ENCODE measurements at places on chromosomes 7 and 10. TPM values are rescaled to one million over a fixed set of nuclear protein-coding genes. Genes with fewer than 3 reads are reported as not detected.

GSTO2 gene
- total RNA-seq: 13.5 TPM

FFAR4 gene
- 4.7 TPM for total RNA-seq

ZWINT gene
- 6.7 TPM for total RNA-seq

UNCX gene
- total RNA-seq: not detected

DNA sequence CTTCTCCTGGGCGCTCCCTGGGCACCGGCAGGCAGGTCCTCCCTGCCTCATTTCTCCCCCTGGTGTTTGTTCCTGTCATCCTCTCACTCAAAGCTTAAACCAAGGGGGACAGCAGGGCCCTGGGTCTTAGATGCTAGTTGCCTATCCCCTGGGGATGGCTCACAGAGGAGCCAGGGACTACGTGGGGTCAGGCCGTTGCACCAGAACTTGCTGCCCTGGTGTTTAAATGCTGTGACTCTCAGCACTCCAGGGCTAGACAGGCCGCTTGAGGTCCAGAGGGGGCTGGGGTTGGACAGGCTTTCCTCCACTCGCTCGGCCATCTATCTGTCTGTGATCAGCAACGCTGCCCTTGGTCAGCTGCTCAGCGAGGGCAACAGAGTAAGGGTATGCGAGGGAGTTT, 340.3 kb downstream of the CXCL12 start:
- no peak for DNase-seq
- no peaks in the 10 kb centered on the region for H3K36me3 ChIP-seq
- H3K4me3 ChIP-seq: no peak overlapping the region
- H3K4me1 ChIP-seq: peaks cover 13% of the 10 kb centered on the region
- no peak overlapping the region for H3K27ac ChIP-seq
- no peaks in the 10 kb centered on the region for H3K27me3 ChIP-seq

DNA sequence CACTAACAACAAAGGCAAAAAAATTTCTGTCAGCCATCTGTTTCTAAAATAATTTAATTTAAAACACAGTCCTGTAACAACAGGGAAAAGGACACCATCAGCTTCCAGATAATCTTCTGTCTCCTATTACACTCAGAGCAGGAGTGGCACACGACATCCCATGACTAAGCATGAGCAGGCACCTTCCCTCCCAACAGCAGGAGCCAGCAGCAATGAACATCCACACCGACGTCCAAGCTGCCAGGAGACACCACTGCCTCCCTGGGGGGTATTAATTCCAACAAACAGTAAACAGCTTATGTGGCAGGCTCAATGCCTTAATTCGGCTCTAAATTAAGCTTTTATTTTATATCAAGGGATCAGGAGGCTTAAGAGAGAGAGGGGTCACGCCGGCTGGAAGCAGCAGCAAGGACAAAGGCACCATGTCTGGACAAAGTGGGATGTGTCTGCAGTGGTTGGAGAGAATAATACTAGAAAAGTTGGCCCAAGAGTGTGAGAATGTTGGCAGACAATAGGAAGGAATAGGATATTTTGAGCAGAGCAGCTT, 45.7 kb downstream of the KIAA1549 start:
- H3K27me3 ChIP-seq: no peaks in the 10 kb centered on the region
- DNase-seq: peak; percentile 53
- H3K27ac ChIP-seq: peak overlapping the region; percentile 57
- H3K4me1 ChIP-seq: peaks cover 18% of the 10 kb centered on the region
- no peaks in the 10 kb centered on the region for H3K36me3 ChIP-seq
- H3K4me3 ChIP-seq: no peak overlapping the region

DNA sequence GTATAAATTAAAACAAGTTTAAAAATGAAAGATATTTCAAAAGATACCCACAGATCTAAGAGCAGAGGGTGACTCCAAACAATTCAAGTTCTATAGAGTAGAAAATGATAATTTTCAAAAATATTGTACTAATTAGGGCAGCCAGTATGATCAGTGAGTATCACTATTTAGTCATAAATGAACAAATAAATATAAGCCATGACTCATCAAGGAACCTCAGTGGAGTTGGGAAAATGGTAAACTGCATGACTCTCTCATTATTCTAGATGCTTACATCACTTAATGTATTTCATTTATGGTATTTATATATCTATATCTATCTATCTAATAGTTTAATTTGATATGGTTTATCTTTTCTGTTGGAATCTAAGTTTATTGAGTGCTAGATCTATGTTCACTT, 94.3 kb downstream of the THSD7A start:
- no peak overlapping the region for H3K4me3 ChIP-seq
- no peaks in the 10 kb centered on the region for H3K27me3 ChIP-seq
- no peak for DNase-seq
- no peaks in the 10 kb centered on the region for H3K36me3 ChIP-seq
- no peak overlapping the region for H3K27ac ChIP-seq

DNA sequence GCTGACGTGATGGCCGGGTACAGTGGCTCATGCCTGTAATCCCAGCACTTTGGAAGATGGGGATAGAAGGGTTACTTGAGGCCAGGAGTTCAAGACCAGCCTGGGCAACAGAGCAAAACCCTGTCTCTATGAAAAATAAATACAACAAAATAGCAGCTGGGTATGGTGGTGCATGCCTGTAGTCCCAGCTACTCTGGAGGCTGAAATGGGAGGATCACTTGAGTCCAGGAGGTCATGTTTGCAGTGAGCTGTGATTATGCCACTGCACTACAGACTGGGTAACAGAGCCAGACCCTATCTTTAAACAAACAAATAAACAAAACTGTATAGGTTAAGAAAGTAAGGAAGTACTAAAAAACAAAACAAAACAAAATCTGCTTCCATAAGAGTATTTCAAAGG, 6.2 kb upstream of the CUL2 start:
- no peaks in the 10 kb centered on the region for H3K4me1 ChIP-seq
- DNase-seq: no peak
- no peaks in the 10 kb centered on the region for H3K36me3 ChIP-seq
- no peak overlapping the region for H3K27ac ChIP-seq
- H3K4me3 ChIP-seq: no peak overlapping the region

- no peak overlapping the region for H3K27ac ChIP-seq
- no peaks in the 10 kb centered on the region for H3K36me3 ChIP-seq
- peaks cover 5% of the 10 kb centered on the region for H3K4me1 ChIP-seq
Measured at GRCh38 chr10:62813453-62813852, 2.7 kb downstream of the EGR2 start.

- no peaks in the 10 kb centered on the region for H3K27me3 ChIP-seq
- peaks cover 18% of the 10 kb centered on the region for H3K36me3 ChIP-seq
- DNase-seq: no peak
- peaks cover 6% of the 10 kb centered on the region for H3K4me1 ChIP-seq
Measured at GRCh38 chr10:103800789-103801540, 54.4 kb downstream of the SH3PXD2A start.

DNA sequence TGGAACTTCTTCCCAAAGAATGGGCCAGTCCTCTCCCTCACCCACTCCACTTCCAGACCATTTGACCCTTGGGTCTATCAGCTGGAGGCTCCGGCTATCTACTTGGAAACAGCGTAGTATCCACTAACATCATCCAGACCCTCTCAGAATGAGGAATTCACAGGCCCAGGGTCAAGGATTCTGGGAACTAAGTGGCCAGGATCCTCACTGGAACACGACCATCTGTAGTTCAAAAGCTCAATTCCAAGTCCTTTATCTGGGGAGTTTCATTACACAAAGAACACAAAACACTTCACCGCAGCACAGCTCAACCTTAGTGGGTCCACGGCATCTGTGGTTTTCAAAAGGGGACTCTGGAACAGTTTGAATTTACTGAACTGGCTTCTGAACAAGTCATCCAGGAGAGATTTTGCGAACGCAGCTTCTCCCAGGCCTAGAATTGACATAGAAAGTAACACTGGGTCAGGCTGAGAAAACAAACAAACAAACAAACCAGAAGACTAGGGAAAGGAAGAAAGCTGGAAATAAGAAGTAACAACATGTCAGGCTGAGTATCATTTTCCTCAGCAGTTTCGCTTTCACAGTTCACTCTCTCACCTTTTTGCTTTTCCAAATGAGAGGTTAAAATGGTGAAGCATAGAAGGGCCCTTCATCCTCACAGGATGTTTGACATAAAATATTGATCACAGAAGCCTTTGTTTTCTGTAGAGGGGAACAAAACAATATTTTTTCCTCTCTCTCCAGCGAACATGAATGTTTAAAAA, 57.6 kb upstream of the USP6NL start:
- H3K4me3 ChIP-seq: no peak overlapping the region
- no peak overlapping the region for H3K27ac ChIP-seq
- no peaks in the 10 kb centered on the region for H3K4me1 ChIP-seq
- H3K36me3 ChIP-seq: no peaks in the 10 kb centered on the region

DNA sequence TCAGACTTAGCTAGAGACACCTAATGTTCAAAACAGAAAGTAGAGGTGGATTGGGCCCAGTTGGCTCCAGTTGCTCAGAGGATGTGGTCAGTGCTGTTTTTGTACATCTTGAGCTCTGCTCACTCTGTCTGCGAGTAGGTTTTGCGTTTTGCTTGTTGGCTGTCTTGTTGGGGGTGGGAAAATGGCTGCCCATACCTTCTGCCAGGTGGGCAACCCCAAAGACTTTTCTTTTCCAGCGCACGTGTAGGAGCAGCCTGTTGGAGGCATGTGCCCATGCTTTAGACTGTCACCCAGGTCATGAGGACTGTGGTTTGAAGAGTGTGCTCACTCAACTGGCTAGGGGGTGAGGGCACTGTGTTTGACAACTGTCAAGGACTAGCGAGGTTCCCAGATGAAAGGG, 73.9 kb downstream of the KAT6B start:
- no peak overlapping the region for H3K27ac ChIP-seq
- no peak overlapping the region for H3K4me3 ChIP-seq
- H3K4me1 ChIP-seq: peaks cover 4% of the 10 kb centered on the region

GRCh38 chr10:24889639-24890038, 62.8 kb downstream of the PRTFDC1 start:
- H3K27ac ChIP-seq: no peak overlapping the region
- H3K4me1 ChIP-seq: peaks cover 10% of the 10 kb centered on the region
- no peaks in the 10 kb centered on the region for H3K27me3 ChIP-seq
- DNase-seq: no peak

GRCh38 chr10:90871766-90872647, at the start of gene RPP30:
RPP30 (plus strand) TSS chr10:90871974; CDS start chr10:90871987, 13 bp downstream.
- peaks cover 8% of the 10 kb centered on the region for H3K36me3 ChIP-seq
- DNase-seq: peak; percentile 89
- peak within 1 kb of the TSS; percentile 73 for H3K27ac ChIP-seq
- no peaks in the 10 kb centered on the region for H3K27me3 ChIP-seq
